ENCODE measurements at places on chromosomes 6 and 20. TPM values are rescaled to one million over a fixed set of nuclear protein-coding genes. Genes with fewer than 3 reads are reported as not detected.

GRCh38 chr6:88105741-88106340, 58.2 kb downstream of the SPACA1 start:
- no peak for DNase-seq

NNAT gene
- 0.52 TPM for total RNA-seq

LEMD2 gene
- 41.4 TPM for total RNA-seq

CCN5 gene
- total RNA-seq = 210 TPM

ZC3H12D gene
- total RNA-seq = 2.2 TPM

GRCh38 chr6:40986921-40987819, 51.9 kb downstream of the UNC5CL start:
- DNase-seq = no peak
